Right ventricle myocardium inferior (tissue), 1 donor: ENCODE measurements at places on chromosomes 3 and 15. TPM values are rescaled to one million over a fixed set of nuclear protein-coding genes. Genes with fewer than 3 reads are reported as not detected.
A peak's percentile ranks its signal among the peaks of the same experiment; 100 is the strongest.

GRCh38 chr15:70416829-70417228, 319.1 kb upstream of the TLE3 start:
- no peak for DNase-seq

DNA sequence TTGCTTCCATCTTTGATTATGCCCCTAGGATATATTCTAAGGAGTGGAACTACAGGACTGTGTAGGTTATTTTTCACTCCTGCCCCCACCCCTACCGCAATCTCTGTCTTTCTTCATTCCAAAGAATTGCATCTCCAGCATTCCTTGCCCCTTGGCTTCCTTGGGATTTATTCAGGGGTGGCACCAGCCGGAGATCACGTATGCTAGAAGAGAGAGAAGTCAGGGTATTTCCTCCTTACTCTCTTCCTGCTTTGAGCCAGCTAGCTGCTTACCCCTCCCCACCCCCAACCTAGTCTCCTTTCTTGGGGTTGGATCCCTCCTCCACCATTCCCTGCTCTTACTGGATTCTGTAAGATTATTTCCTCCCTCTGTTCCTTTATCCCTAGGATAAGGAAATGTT, 35.0 kb upstream of the DENND4A start:
- DNase-seq, result no peak

DNA sequence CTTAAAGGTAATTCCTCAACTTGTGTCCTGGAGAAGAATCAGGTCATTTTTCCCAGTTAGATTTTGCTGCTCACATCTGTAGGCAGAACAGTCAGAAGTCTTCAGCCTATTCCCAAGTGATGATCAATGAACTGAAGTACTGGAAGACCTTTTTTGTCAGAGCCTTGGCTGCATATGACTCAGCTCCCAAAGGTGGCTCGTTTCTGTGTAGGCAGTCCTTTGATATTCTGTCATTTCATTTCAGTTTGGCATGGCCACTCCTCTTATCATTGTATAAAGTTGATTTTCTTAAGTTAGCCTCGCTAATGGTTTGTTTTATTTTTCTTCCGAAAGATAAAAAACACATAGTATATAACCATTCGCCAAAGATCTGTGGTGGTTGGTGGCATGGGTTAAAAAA, 90.7 kb downstream of the KLHL25 start:
- DNase-seq, result no peak

DNA sequence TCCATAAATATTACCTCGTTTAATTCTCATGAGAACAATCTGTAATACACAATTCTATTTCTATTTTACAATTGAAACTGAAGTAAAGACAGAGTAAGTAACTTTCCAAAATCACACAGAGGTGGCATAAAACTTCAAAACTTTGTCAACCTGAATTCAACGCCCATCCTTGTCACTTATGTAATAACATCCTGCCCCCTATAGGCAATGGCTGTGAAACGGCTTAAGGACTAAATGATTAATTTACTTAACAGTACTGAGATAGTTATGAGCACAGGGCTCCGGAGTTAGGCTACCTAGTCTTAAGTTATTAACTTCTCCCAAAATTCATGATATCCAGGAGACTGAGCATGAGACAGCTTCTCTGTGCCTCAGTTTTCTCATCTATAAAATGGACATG, 293.1 kb upstream of the CHRM5 start:
- DNase-seq, result no peak

- DNase-seq, result peak; percentile 88
Observed at GRCh38 chr15:78944669-78945407, at the start of gene CTSH. Gene CTSH, minus strand, starts transcription at chr15:78945046. Its CDS starts 65 bp downstream, at chr15:78944981.

DNA sequence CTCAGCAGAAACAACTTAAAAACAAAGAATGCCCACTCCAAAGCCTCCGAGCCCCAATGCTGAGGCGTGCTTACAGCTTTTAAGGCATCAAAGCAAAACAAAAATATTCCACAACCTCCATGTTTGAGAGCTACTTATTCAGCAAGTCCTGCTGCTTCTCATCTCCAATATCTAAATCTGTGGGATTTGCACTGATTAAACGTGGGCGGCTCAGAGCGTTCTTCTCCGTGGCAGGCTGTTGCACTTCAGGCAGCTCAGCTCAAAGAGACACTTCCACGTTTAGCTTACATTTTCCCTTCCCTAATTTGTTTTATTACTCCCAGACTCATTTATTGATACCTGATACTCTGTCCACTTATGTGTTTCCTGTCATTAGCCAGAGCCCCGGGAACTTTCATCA, 282.6 kb upstream of the MCTP2 start:
- peak; percentile 17 for DNase-seq

GRCh38 chr3:14488286-14489041, 51.7 kb downstream of the GRIP2 start:
- DNase-seq, result no peak

- no peak for DNase-seq
Observed at GRCh38 chr3:51721062-51721745, 14.3 kb downstream of the GRM2 start.

GRCh38 chr15:75720787-75721479, 8.3 kb upstream of the CSPG4 start:
- DNase-seq, result peak; percentile 41

DNA sequence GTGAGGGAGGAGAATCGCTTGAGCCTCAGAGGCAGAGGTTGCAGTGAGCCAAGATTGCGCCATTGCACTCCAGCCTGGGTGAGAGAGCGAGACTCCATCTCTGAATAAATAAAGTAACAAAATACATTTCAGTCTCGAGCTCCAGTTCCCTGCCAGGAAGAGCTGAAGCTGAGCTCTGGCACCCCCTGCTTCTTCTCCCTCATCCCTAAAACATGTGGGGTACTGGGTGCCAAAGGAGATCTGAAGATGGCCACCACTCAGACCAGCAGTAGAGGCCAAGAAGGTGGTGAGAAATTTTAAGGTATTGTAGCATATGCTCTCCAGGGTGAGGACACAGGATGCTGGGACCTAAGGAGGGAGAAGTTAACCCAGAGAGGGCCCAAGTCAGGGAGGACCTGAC, 75.0 kb upstream of the CGNL1 start:
- DNase-seq, result no peak

GRCh38 chr15:63244399-63244798, 33.0 kb upstream of the APH1B start:
- DNase-seq, result no peak

- DNase-seq, result no peak
Observed at GRCh38 chr3:119352034-119352609, 57.9 kb downstream of the ARHGAP31 start.

DNA sequence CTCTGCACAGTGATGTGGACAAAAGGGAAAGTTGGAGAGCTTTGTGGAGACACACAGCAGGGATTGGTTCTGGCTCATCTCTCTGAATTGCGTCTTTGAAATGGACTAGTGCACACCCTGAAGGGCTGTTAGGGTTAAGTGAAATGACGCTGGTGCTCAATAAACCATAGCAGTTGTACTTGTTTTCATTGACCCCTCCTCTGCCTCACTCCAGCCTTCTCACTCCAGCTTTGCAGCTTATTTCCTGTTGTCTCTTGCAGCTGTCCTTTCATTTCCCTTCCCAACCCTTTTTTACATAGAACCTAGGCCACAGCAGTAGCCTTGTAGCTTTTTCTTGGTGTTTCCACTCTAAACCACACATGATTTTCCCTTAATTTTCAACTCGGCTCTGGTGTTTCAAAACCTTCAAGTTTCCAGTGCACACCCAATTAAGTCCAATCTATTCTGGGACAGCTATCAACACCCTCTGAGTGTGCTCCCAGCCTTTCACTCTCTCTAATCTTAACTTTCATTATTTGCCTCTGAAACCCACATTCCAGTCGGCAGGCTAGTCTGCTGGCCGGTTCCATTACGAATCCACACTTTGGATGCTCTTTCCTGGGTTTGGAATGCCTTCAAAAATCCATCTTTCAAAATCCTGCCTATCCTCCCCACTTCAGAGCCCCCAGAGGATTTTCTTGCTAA, 6.4 kb downstream of the C3orf52 start:
- DNase-seq, result no peak

GRCh38 chr3:56800130-56800831, 1.5 kb downstream of the ARHGEF3 start:
- DNase-seq, result no peak

GRCh38 chr3:148512648-148513047, 185.1 kb upstream of the AGTR1 start:
- DNase-seq, result no peak

DNA sequence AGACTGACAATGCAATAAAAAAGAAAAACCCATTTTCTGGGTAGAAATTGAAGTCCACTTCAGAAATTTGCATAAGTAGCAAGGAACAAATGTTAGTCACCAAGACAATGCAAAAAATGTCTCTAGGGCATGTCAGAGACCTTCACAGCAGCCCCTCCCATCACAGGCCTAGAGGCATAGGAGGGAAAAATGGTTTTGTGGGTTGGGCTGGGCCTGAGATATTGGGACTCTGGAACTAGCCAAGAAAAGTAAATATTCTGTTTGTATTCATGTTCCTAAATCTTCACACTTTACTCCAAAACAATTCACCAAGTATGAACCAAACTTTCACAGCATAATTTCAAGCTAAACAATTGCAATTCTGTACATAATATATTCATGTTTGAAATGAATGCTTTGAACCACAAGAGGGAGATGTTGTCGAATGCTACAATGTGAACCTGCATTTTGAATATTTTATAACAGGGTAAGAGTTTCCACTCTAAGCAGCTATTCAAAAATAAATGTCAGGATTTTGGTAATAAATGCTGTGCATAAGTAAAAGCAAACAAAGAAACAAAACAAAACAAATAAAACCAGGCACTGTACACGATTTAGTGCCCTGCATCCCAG, 429.2 kb downstream of the OTOL1 start:
- no peak for DNase-seq

DNA sequence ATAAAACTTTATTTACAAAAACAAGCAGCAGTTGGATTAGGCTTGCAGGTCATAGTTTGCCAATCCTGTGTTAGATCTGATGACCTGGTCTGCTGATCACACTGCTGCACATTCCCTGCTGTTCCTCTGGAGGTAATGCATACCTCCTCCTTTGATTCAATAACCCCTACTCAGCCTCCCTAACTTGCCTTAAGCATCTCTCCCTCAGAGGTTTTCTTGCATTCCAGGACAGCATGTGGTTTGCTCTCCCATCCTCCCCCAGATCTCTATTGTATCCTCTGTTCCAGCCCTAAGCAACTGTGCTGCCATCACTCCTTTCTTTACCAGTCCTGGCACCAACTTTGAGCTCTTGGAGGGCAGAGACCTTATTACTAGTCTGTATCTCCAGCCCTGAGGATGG, 63.4 kb downstream of the CACNA2D3 start:
- DNase-seq, result no peak

DNA sequence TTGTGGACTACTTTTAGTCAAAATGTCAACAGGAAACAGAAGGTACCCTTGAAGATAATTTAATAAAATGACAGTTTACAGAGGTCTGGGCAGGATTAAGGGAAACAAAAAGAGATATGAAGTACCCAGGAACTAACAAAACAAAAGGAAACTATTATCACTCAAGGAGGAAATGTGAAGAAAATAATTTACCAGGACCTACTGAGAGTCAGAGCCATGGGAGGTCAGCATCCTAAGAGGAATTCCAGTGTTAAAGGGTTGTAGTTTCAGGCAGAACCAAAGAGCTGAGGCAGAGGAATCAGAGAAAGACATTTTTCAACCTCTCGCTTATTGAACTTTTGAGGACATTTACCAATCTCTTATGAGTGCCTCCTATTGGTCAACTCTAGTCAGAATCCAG, 408.9 kb upstream of the CBLB start:
- no peak for DNase-seq

DNA sequence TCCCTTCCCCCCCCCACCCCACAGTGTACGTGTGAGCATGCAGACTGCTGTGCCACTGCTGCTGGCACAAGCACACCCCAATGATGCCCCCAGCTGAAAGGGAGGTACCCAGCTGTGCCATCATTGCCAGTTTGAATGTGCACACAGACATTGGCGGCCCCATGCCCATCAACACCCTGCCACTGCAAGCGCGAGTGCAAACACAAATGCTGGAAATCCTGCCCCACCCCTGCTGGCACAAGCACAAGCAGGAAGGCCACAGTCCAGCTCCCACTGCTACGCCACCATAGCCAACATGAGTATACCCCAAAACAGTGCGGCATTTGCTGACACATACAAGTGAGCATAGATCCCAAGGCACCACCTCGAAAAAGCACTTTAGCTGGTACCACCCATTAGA, 222.9 kb downstream of the SCAPER start:
- no peak for DNase-seq

DNA sequence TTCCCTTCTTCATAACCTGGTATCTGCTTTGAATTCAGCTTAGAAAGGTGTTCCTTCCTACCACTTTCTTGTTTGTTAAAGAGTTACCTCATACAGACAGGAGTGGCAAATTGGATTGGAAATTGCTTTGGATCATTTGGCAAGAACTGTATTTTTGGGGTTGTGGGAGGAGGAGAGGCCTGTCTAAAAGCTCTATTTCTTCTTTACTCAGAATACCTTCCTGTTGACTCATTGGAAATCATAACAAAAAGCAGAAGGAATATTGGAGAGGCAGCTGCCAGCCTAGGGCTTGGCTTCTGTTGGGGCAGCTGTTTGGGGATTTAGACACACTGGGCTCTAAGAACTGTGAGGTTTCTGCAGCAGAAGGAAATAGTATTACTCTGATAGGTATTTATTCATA, 14.2 kb downstream of the IQGAP1 start:
- peak; percentile 58 for DNase-seq

- DNase-seq, result no peak
Observed at GRCh38 chr3:48518638-48519276, 14.8 kb upstream of the SHISA5 start.

- no peak for DNase-seq
Observed at GRCh38 chr3:73492186-73492585, 132.6 kb downstream of the PDZRN3 start.

DNA sequence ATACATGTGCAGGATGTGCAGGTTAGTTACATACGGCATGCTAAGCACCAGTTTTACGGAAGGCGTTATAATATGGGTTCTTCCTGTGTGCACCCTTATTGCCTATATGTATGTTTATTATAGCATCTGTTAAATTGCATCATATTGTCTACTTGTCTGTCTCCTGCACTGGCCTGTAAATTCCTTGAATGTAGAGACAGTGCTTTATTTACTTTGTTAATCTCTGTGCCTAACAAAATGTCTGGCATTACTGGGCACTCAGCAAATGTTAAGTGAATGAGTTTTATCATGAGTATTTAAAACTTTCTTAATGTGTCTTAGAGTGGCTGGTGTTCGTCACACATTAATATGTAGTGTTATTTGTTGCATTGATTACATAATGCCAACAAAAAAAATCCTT, 23.8 kb downstream of the MGA start:
- DNase-seq, result no peak

Gene FAM98B
- 20.5 TPM for total RNA-seq

Gene CHRNA3
- total RNA-seq, result 0.08 TPM

Gene ANKRD34C
- 0.11 TPM for total RNA-seq

Gene TADA3
- 48.4 TPM for total RNA-seq

Gene PLA2G4E
- 0.05 TPM for total RNA-seq

Gene GNL3
- total RNA-seq, result 28.8 TPM

Gene FBXW12
- not detected for total RNA-seq

Gene FAM81A
- 11.0 TPM for total RNA-seq

Gene PARP15
- 0.51 TPM for total RNA-seq
